ENCODE measurements at places on chromosomes 16 and 17. TPM values are rescaled to one million over a fixed set of nuclear protein-coding genes. Genes with fewer than 3 reads are reported as not detected.

DNA sequence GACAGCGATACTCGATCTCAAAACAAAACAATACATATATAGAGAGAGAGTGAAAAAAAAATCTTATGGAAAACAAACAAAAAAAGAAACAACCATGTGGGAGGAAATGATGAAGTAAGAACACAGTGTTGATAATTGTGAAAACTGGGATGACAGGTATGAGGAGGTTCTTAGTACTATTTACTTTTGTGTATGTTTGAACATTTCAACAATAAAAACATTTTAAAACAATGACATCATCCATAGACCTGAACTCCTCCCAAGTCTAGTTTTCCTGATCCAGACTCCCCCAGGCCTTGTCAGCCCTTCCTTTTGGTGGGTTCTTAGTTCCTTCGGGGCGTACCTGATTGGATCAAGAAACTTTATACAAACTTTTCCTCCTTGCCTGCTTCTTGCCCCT, 51.7 kb downstream of the CCDC42 start:
- H3K27me3 ChIP-seq: no peaks in the 10 kb centered on the region
- H3K27ac ChIP-seq: no peak overlapping the region
- no peaks in the 10 kb centered on the region for H3K36me3 ChIP-seq
- peaks cover 21% of the 10 kb centered on the region for H3K4me1 ChIP-seq
- no peak for DNase-seq
- no peak overlapping the region for H3K4me3 ChIP-seq

GRCh38 chr17:60230358-60230757, 80.6 kb downstream of the CA4 start:
- H3K27ac ChIP-seq: no peak overlapping the region
- peaks cover 5% of the 10 kb centered on the region for H3K36me3 ChIP-seq
- DNase-seq: no peak
- no peak overlapping the region for H3K4me3 ChIP-seq
- H3K4me1 ChIP-seq: peaks cover 10% of the 10 kb centered on the region
- no peaks in the 10 kb centered on the region for H3K27me3 ChIP-seq

GRCh38 chr17:76586741-76587487, 1.3 kb upstream of the ST6GALNAC2 start:
- H3K27ac ChIP-seq: no peak overlapping the region
- H3K4me1 ChIP-seq: peaks cover 39% of the 10 kb centered on the region
- peak overlapping the region; percentile 78 for H3K4me3 ChIP-seq
- no peaks in the 10 kb centered on the region for H3K36me3 ChIP-seq
- H3K27me3 ChIP-seq: peaks cover 67% of the 10 kb centered on the region
- no peak for DNase-seq

GRCh38 chr17:66569572-66569971, 265.3 kb upstream of the CACNG5 start:
- no peak overlapping the region for H3K4me3 ChIP-seq
- peaks cover 8% of the 10 kb centered on the region for H3K4me1 ChIP-seq
- H3K36me3 ChIP-seq: peaks cover 3% of the 10 kb centered on the region
- H3K27me3 ChIP-seq: no peaks in the 10 kb centered on the region

DNA sequence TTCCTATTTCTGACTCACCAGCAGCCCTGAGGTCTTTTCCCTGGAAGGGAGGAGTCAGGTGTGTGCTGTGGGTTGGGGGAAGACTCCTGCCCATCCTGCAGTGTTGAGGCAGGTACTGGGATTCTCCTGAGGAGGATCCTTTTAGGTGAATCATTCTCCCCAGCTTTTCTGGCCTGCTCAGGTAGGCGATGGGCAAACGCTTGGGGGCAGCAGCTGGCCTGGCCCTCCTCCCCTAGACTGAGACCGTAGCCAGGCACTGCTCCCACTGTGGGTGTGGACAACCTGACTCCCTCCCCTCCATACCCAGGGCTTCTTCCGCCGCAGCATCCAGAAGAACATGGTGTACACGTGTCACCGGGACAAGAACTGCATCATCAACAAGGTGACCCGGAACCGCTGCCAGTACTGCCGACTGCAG, 15.1 kb downstream of the GJD3 start:
- H3K27me3 ChIP-seq: peaks cover 2% of the 10 kb centered on the region
- H3K4me3 ChIP-seq: peak overlapping the region; percentile 93
- DNase-seq: no peak
- H3K36me3 ChIP-seq: peaks cover 7% of the 10 kb centered on the region

Gene SLC16A3
- 8.6 TPM for total RNA-seq

Gene KRT36
- total RNA-seq: not detected

Gene MSL1
- total RNA-seq: 147 TPM
